ENCODE measurements at places on chromosomes 4 and X. TPM values are rescaled to one million over a fixed set of nuclear protein-coding genes. Genes with fewer than 3 reads are reported as not detected.

DNA sequence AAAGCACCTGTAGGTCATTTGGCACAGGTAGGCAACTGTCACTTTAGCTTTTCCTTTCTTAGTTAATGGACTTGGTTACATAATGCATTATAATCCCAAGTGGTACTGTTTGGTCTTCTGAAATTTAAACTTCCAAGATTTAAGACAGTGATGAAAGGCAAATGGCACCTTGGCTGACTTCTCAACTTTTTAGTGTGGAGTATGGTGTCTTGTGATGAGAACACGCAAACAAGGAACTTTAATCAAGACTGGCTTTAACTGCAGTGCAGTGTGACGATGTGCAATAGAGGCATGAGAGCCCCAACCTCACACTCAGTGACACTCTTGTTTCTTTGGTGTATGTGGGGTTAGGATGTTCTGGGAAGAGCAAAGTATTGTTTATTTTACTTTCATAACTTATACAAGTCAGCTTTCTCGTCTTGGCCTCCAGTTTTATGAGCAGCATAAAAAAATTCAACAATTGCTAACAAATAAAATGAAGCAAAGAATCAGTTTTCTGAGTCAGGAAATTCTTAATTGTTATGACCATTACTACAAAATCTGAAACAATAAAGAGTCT lies 171.9 kb downstream of the MAD2L1 start:
- DNase-seq = no peak
- no peaks in the 10 kb centered on the region for H3K27me3 ChIP-seq
- no peaks in the 10 kb centered on the region for H3K36me3 ChIP-seq
- H3K27ac ChIP-seq = no peak overlapping the region
- H3K4me3 ChIP-seq = no peak overlapping the region

The VCX2 gene
- not detected for total RNA-seq

GRCh38 chr4:2043396-2044118 lies 15.6 kb upstream of the NAT8L start:
- H3K36me3 ChIP-seq = no peaks in the 10 kb centered on the region
- no peak overlapping the region for H3K27ac ChIP-seq
- H3K4me3 ChIP-seq = no peak overlapping the region
- peaks cover 20% of the 10 kb centered on the region for H3K27me3 ChIP-seq
- H3K4me1 ChIP-seq = peaks cover 27% of the 10 kb centered on the region

The FOXO4 gene
- total RNA-seq = 23.8 TPM

The FAM47E gene
- 0.34 TPM for total RNA-seq

DNA sequence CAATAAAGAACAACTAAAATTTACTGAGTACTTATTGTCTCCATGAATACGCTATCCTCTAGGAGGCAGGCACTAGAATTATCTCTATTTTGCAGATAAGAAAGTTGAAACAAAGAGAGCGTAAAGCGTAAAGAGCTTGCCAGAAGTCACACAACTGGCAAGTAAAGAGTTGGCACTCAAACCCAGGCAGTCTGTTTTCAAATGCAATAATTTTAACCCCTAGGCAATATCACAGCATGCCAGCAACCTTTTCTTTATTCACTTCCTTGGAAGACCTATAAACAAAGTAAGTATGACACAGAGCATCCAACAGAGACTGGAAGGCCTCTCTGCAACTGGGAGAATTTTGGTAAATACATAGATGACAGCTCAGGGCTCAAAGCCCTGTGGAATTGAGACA lies 23.2 kb upstream of the AMELX start:
- no peaks in the 10 kb centered on the region for H3K4me1 ChIP-seq
- no peaks in the 10 kb centered on the region for H3K36me3 ChIP-seq
- DNase-seq = no peak
- H3K27me3 ChIP-seq = no peaks in the 10 kb centered on the region
- H3K4me3 ChIP-seq = no peak overlapping the region

GRCh38 chr4:144313370-144313769 lies 172.9 kb upstream of the GYPA start:
- H3K27me3 ChIP-seq = no peaks in the 10 kb centered on the region
- no peak for DNase-seq
- H3K4me3 ChIP-seq = no peak overlapping the region

- H3K27me3 ChIP-seq = peaks cover 3% of the 10 kb centered on the region
- H3K36me3 ChIP-seq = no peaks in the 10 kb centered on the region
- no peaks in the 10 kb centered on the region for H3K4me1 ChIP-seq
- no peak overlapping the region for H3K4me3 ChIP-seq
- no peak overlapping the region for H3K27ac ChIP-seq
Observed at GRCh38 chr4:76571274-76571673, 136.2 kb downstream of the SHROOM3 start.

The SPANXN4 gene
- not detected for total RNA-seq

DNA sequence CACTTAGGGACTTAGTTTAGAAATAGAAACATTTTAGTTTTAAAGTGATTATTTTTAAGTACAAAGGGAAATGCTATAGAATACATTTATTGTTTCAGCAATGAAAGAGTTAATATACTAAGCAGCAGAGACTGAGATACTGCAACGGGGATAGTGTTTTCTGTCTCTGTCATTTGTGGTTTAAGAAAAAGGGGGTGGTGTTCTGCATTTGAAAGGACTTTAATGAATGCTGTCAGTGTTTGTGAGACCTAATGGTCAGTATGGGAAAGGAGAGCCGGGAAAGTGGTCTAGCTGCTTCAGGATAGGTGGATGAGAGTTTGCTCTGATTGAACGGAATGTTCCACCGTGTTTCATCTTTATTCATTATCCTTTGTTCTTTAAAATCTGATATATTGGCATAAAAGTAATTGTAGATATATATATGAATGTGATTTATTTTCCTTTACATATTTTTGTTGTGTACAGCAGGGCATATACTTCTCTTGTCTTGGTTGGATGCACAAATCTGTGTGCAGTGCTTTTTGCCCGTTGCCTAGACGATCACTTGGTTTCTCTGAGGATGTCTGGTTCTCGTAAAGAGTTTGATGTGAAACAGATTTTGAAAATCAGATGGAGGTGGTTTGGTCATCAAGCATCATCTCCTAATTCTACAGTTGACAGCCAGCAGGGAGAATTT lies at the start of gene KLHL5:
TSS of gene KLHL5 (plus strand) at position 139 of the 676 bp plus-strand sequence. CDS start at position 560, 421 bp downstream.
- no peak within 1 kb of the TSS for H3K27ac ChIP-seq
- DNase-seq = no peak
- H3K36me3 ChIP-seq = no peaks in the 10 kb centered on the region
- no peaks in the 10 kb centered on the region for H3K27me3 ChIP-seq

GRCh38 chr4:189858435-189858834 lies 82.2 kb upstream of the FRG1 start:
- H3K4me1 ChIP-seq = no peaks in the 10 kb centered on the region
- H3K27ac ChIP-seq = no peak overlapping the region
- no peak overlapping the region for H3K4me3 ChIP-seq
- H3K27me3 ChIP-seq = no peaks in the 10 kb centered on the region
- no peaks in the 10 kb centered on the region for H3K36me3 ChIP-seq

The FAM241A gene
- 1.1 TPM for total RNA-seq

GRCh38 chr4:66693694-66694093 lies 851.6 kb downstream of the CENPC start:
- no peaks in the 10 kb centered on the region for H3K36me3 ChIP-seq
- no peak overlapping the region for H3K4me3 ChIP-seq
- H3K27me3 ChIP-seq = no peaks in the 10 kb centered on the region
- no peaks in the 10 kb centered on the region for H3K4me1 ChIP-seq

The FGFBP2 gene
- 1.3 TPM for total RNA-seq

DNA sequence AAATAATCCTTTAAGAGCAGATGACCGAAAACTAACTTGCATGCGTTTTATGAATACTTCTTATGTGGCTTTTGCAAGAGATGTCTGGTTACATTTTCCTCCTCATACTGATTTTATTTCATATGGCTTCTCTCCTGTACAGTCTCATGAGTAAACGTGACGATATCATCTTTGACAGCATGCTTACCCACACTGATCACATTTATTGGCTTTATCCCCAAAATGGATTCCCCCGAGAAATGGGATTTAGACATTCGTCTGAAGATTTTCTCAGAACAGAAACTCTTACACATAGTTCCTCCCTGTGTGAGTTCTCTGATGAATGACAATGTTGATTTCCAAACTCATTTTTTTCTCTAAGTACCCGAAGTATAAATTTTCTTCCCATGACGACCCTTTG lies 939.7 kb upstream of the LCORL start:
- H3K4me3 ChIP-seq = no peak overlapping the region
- no peaks in the 10 kb centered on the region for H3K4me1 ChIP-seq

DNA sequence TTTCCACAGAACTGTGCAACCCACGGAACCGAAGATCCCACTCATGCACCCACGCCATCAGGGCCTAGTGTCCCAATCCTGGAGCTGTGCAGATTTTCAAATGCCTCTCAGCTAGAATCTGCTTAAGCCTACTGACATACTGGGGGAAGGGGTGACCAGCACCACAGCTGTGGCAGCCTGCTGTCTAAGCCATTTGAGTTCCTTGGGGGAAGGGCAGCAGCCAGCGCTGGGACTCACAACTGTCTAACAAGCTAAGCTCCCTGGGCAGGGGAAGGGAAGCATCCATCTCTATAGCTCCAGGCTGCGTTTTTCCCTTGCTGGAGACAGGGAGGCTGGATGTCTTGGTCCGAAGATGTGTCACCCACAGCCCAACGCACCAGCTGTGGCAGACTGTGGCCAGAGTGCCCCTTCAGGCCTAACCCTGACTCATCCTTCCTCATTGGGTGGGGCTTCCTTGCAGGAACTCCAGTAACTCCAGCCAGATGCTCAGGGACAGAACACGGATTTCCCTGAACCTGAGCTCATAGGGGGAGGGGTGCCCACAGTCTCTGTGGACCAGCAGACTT lies 194.8 kb downstream of the CHRDL1 start:
- DNase-seq = no peak
- no peaks in the 10 kb centered on the region for H3K36me3 ChIP-seq
- no peak overlapping the region for H3K4me3 ChIP-seq
- no peaks in the 10 kb centered on the region for H3K4me1 ChIP-seq
- H3K27ac ChIP-seq = no peak overlapping the region
- H3K27me3 ChIP-seq = no peaks in the 10 kb centered on the region

DNA sequence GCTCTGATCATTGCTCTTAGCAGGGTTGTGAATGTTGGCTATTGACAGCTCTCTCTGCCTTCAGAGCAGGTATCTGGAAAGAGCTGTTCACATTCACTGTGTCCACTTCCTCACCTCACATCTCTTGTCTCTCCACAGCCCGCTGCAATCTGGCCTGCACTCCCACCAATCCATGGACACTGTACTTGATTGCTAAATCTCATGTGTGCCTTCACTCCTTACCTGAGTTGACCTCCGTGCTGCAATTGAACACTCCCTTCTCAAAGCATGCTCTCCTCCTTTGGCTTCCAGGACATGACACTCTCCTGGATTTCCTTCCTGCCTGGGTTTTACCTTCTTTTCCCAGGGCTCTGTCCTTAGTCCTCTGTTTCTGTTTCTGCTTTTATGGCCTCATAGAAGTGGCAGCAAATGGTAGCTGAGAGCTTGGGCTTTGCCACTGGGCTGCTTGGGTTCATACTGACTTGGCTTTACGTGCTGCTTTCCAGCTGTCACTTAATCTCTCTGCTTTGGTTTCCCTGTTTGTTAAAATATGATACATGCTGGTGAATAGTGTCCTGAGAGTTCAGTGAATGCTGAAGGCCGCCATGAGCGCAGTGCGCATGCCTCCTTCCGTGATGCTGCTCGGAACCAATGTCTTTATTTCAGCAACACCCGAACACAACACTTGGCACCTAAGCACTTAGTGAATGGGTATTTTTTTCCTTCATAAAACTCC lies 29.5 kb downstream of the DCUN1D4 start:
- H3K4me1 ChIP-seq = no peaks in the 10 kb centered on the region
- no peak for DNase-seq
- no peaks in the 10 kb centered on the region for H3K27me3 ChIP-seq
- H3K4me3 ChIP-seq = no peak overlapping the region
- peaks cover 51% of the 10 kb centered on the region for H3K36me3 ChIP-seq

The SPANXD gene
- total RNA-seq = not detected

- no peaks in the 10 kb centered on the region for H3K4me1 ChIP-seq
- H3K36me3 ChIP-seq = no peaks in the 10 kb centered on the region
- no peak for DNase-seq
- no peak overlapping the region for H3K27ac ChIP-seq
- H3K4me3 ChIP-seq = no peak overlapping the region
Observed at GRCh38 chr4:151874328-151874727, 113.5 kb upstream of the GATB start.

- no peak for DNase-seq
- no peaks in the 10 kb centered on the region for H3K36me3 ChIP-seq
- no peak overlapping the region for H3K27ac ChIP-seq
- H3K27me3 ChIP-seq = no peaks in the 10 kb centered on the region
Observed at GRCh38 chr4:20983763-20984575, 283.7 kb downstream of the PACRGL start.

DNA sequence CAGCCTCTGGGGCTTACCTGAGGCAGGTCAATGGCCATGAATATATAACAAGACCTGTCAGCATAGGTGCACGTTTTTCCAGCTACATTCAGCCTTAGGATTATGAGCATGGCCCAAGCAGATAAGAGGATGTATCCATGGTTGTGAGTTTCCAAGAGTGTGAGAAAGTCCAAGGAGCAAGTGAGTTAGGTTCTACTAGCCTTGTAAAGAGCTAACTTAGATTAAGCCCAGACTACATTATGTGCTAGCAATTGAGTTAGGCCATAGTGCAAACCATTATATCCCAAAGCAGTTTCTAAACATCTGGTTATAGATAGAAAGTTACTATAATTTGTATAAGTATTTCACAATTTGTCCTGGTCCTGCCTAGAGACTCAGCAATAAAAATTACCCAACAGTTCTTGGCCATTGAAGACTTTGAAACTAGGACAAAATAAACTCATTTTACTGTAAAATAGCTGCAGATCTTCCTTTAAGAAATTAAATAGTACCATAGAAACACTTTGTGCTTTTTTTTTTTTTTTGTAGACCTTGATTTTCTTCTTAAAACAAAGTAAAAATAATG lies 312.0 kb downstream of the CAMK2D start:
- H3K27ac ChIP-seq = no peak overlapping the region
- no peaks in the 10 kb centered on the region for H3K4me1 ChIP-seq
- H3K36me3 ChIP-seq = peaks cover 3% of the 10 kb centered on the region
- no peak overlapping the region for H3K4me3 ChIP-seq

DNA sequence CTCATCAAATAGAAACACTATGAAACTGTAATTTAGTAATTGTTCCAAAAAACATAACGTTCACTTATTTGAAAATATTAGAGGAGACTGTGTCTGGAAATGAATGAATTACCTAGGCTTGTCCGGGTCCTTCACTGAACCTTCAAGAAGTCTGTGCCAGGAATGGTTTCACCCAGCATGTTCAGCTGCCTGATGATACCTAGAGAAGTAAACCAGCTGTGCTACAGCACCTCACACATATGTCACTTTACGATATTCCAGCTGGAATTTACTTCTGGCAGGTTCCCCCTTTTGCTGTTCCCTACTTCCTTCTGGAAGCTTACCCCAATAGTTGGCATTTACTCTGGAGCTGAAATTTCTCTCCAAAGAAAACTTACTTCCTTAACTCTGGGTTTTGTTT lies 906.5 kb downstream of the FAT4 start:
- no peak for DNase-seq
- H3K36me3 ChIP-seq = no peaks in the 10 kb centered on the region
- H3K4me3 ChIP-seq = no peak overlapping the region
- H3K27ac ChIP-seq = no peak overlapping the region
- H3K27me3 ChIP-seq = no peaks in the 10 kb centered on the region
- no peaks in the 10 kb centered on the region for H3K4me1 ChIP-seq

The DCAF12L1 gene
- not detected for total RNA-seq
